Activated T-helper 2 cell treated with anti-CD3 and anti-CD28 coated beads, Interferon-gamma antibody, Interleukin-2, Interleukin-4, amounts not matched to agents 10 μg/mL and 5 μg/mL and 100 μg/mL, durations not matched to agents 14 hours and 24 hours and 36 hours (primary cell): ENCODE measurements at places on chromosomes 7 and 10. TPM values are rescaled to one million over a fixed set of nuclear protein-coding genes. Genes with fewer than 3 reads are reported as not detected.

DNA sequence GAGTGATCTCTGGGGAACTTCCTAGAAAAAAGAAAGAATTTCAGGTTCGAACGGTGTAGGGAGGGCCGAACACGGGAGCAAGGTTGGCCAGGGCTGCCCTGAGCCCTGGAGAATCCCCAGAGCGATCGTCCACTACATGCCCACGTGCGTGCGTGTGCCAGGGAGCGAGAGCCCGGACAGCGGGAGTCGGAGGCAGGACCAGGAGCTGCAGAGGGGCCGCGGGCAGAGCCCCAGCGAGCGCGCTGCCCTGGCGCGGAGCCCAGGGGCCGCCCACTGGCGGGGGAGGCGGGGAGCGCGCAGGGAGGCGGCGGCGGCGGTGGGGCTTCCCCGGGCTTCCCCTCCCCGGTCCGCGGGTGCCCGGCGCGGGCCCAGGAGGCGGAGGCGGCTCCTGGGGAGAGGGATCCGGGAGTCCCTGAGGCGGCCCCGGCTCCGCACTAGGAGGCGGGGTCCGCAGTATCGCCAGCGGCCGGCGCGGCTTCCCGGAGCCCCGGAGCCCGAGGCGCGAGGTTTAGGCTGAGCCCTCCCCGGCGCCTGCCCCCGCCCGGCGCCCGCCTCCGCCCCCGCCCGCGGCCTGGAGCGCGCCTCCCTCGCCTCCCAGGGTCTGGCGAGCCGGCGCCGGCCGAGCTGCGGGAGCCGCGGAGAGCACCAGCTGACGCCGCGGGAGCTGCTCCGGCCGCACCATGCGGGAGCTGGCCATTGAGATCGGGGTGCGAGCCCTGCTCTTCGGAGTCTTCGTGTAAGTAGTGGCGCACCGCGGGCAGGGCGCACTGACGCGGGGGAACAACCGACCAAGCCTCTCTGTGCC lies at the start of gene PLPP4:
TSS of gene PLPP4 (plus strand) at position 602 of the 805 bp plus-strand sequence. CDS start at position 681, 79 bp downstream.
- peak within 1 kb of the TSS; percentile 37 for H3K4me3 ChIP-seq
- H3K27ac ChIP-seq, result no peak within 1 kb of the TSS
- H3K36me3 ChIP-seq, result no peaks in the 10 kb centered on the region
- no peaks in the 10 kb centered on the region for H3K4me1 ChIP-seq
- peaks cover 33% of the 10 kb centered on the region for H3K27me3 ChIP-seq

DNA sequence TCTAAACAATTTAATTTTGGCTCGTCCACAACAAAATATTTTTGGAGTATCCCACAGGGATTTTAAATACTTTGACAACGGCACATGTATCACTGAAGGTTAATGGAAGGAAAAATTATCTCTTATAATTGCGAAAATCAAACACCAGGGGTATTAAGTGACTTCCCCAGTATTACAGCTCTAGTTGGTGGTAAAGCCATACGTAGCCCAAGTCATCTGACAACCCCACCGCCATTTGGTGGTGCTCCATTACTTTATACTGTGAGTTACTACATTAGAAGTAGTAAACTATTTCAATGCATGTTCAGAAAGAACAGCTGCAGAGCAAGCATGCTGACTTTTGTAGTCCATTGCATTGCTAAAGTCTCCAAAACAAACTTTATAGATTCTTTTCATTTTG lies 179.7 kb downstream of the HGF start:
- no peaks in the 10 kb centered on the region for H3K4me1 ChIP-seq
- DNase-seq, result no peak
- no peak overlapping the region for H3K4me3 ChIP-seq
- no peaks in the 10 kb centered on the region for H3K27me3 ChIP-seq
- H3K27ac ChIP-seq, result no peak overlapping the region

DNA sequence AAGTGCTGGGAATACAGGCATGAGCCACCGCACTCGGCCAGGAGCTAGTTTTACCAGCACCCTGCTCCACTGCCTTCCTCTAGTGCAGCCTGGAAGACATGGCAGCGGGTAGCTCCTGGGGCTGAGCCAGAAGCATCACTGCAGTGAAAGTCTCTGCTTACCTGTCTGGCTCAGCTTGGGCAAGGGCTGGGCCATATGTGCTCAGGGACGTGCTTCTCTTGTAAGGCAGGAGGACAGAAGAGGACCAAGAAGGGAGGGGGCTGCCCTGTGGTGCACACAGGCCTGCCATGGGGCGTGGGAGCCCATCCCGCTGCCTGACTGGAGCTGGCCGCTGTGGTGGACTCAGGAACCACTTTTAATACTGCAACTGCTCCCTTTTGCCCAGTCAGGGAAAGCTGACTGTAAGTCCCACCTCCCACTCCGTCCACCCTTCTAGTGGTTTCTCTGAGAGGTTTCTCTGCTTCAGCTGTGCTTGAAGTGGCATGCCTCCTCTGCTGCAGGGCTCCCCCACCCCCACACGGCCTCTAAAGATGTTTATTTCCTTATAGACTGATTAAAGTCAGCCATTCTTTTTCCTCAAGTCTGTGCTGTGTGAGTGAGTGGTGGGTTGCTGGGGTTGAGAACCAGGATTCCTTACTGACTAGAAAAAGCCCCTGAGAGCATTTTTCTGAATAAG lies 25.3 kb upstream of the C10orf95 start:
- DNase-seq, result no peak
- peaks cover 27% of the 10 kb centered on the region for H3K36me3 ChIP-seq
- no peaks in the 10 kb centered on the region for H3K27me3 ChIP-seq

- no peak overlapping the region for H3K4me3 ChIP-seq
- peaks cover 11% of the 10 kb centered on the region for H3K27me3 ChIP-seq
- no peaks in the 10 kb centered on the region for H3K4me1 ChIP-seq
Observed at GRCh38 chr7:140571538-140572122, 69.0 kb downstream of the DENND2A start.

GRCh38 chr7:18894155-18894554 lies 223.3 kb downstream of the TWIST1 start:
- no peaks in the 10 kb centered on the region for H3K27me3 ChIP-seq
- H3K4me1 ChIP-seq, result no peaks in the 10 kb centered on the region
- no peak for DNase-seq
- no peak overlapping the region for H3K4me3 ChIP-seq
- H3K36me3 ChIP-seq, result no peaks in the 10 kb centered on the region
- no peak overlapping the region for H3K27ac ChIP-seq

- no peaks in the 10 kb centered on the region for H3K36me3 ChIP-seq
- DNase-seq, result no peak
- no peak overlapping the region for H3K4me3 ChIP-seq
- peaks cover 4% of the 10 kb centered on the region for H3K4me1 ChIP-seq
Observed at GRCh38 chr7:50681432-50682045, 101.2 kb downstream of the GRB10 start.

DNA sequence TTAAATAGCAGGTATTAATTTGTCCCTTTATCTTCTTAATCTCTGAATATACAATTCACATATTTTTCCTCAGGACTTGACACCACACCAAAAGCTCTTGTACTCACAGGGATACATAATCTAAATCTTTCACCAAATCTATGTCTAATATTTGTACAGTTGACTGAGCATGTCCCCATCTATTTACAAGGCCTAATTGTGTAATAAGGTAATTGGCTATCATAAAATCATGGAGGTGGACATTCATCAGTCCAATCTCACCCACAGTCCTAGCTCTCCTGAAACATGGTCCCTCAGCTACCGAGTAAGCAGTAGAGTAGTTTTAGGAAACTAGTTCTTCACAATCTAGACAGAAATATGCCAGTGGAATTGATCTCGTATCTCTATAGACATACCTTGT lies 30.3 kb upstream of the EGFR start:
- no peaks in the 10 kb centered on the region for H3K36me3 ChIP-seq
- no peaks in the 10 kb centered on the region for H3K4me1 ChIP-seq
- no peak overlapping the region for H3K4me3 ChIP-seq
- H3K27me3 ChIP-seq, result peaks cover 21% of the 10 kb centered on the region
- H3K27ac ChIP-seq, result no peak overlapping the region

GRCh38 chr7:122951006-122951405 lies 44.5 kb downstream of the TAS2R16 start:
- no peaks in the 10 kb centered on the region for H3K36me3 ChIP-seq
- DNase-seq, result no peak
- no peak overlapping the region for H3K4me3 ChIP-seq
- no peak overlapping the region for H3K27ac ChIP-seq

DNA sequence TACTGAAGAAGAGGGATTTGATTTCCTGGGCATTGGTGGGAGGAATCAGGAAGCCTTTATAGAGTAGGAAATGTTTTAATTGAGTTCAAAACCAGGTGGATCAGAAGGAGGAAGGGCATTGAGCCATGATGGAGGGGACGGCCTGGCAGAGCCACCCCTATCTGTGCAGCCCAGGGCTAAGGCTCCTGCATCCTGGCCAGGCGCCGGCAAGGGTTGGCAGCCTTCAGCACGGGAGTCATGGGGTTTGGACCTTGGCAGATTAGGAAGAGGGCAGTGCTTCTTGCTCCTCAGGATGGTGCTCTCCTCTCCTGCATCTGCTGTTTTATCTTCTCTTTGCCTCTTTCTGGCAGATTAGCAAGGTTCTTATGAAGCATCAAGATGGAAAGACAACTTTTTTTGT lies 12.5 kb downstream of the ZNF862 start:
- DNase-seq, result no peak
- peaks cover 30% of the 10 kb centered on the region for H3K36me3 ChIP-seq
- H3K27ac ChIP-seq, result no peak overlapping the region
- no peak overlapping the region for H3K4me3 ChIP-seq

- H3K4me1 ChIP-seq, result peaks cover 9% of the 10 kb centered on the region
- H3K4me3 ChIP-seq, result no peak overlapping the region
- H3K27me3 ChIP-seq, result no peaks in the 10 kb centered on the region
- no peak for DNase-seq
Observed at GRCh38 chr7:48106906-48107659, 18.0 kb downstream of the UPP1 start.

HHEX gene
- 0.32 and 0.46 TPM in 2 replicates for total RNA-seq

TAS2R41 gene
- not detected in 2 replicates for total RNA-seq

TDRD1 gene
- 0.11 and 0.30 TPM in 2 replicates for total RNA-seq
